ENCODE measurements at places on chromosomes 2 and 18.

GRCh38 chr18:37783771-37784170, 218.2 kb upstream of the CELF4 start:
- DNase-seq, result no peak

- peak; percentile 97 for DNase-seq
These were observed 276.3 kb downstream of the AFF3 start for GRCh38 chr2:99865818-99866676.

- DNase-seq, result peak; percentile 21
These were observed 705 bp downstream of the EFR3B start for GRCh38 chr2:25042321-25043240.

GRCh38 chr2:236054621-236055305, 113.4 kb downstream of the GBX2 start:
- no peak for DNase-seq

- no peak for DNase-seq
These were observed 160.1 kb downstream of the TWIST2 start for GRCh38 chr2:239008004-239008403.

DNA sequence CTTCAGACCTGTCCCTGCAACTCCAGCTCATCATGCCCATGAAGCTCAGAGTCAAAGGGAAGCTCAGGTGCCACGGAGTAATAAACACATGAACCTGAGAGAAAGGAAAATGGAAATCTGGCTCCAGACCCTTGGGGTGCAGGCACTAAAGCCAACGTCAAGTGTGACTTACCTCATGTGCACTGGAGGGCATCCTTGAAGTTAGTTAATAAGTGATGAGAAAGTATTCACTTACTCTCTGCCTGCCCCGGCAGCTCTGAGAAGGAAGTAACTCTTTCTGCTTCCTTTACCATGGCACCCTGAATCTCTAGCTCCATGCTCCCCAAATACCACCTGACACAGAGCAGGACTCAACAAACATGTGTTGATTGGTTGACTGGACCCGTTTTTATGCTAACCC, 21.4 kb upstream of the AGAP1 start:
- DNase-seq, result no peak

DNA sequence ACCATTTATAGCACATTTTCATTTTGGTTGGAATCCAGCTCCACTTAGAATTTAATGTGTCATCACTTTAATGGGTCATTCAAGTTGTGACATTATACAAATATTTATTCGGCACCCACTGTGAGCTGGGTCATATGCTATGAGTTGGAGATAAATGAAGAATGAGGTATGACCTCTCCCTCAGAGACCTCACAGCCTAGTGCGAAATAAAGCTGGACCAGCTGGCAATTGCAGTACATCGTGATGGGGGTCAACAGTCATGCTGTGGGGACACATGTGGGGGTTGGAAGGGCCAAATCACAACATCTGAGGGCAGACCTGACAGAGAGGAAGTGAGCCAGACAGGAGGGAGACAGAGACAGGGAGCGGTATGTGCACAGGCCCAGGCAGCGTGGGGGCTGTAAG, 175.4 kb downstream of the MAIP1 start:
- DNase-seq, result peak; percentile 84

All from fibroblast of skin of scalp (primary cell).